ENCODE measurements at places on chromosomes 3 and 15.
A peak's percentile ranks its signal among the peaks of the same experiment; 100 is the strongest.

DNA sequence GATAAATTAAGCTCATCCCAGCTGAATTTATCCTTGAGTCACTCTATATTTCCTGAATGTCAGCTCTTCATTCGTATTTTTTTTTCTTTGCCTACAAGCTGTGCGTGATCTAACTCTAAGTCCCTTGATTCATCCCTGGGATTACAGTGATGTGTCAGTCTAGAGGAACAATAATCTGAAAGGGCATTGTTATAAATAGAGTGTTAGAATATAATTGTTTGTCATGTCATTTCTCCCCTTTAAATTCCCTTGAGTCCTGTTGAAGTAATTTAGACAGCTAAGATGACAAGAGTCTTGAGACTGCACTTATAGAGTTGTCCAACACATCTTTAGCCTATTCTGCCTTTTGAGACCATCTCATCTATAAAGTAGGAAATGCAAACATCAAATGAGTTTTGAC, 621.8 kb downstream of the ZIC1 start:
- no peak for DNase-seq

DNA sequence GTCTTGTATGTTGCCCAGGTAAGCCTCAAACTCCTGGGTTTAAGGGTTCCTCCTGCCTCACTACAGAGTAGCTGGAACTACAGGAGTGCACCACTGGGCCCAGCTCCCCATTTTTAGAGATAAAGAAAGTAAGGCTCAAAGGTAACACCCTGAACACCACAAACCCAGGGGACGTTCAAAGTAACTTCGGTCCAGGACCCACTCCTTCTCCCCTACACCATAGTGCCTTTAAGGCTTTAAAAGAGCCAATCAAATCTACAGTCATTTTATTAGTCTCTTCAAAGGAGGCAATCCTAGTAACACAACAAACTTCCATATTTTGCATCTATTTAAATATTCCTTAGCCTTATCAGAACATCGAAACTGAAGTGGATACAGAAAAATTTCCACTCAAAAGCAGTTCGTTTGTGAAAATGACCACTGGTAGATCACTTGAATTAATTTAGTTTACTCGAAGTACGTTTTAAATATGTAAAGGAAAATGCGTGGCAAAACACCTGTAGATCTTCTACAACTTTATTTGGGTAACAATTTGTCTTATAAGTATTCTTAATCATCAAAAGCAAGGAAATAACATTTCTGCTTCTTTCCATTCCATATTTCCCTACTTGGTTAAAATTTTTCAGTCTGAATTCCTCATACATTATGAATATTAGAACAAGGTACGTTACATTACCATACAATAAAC, 1.8 kb downstream of the STAG1 start:
- DNase-seq, result no peak

- no peak for DNase-seq
Observed at GRCh38 chr3:161821591-161821990, 325.0 kb downstream of the OTOL1 start.

DNA sequence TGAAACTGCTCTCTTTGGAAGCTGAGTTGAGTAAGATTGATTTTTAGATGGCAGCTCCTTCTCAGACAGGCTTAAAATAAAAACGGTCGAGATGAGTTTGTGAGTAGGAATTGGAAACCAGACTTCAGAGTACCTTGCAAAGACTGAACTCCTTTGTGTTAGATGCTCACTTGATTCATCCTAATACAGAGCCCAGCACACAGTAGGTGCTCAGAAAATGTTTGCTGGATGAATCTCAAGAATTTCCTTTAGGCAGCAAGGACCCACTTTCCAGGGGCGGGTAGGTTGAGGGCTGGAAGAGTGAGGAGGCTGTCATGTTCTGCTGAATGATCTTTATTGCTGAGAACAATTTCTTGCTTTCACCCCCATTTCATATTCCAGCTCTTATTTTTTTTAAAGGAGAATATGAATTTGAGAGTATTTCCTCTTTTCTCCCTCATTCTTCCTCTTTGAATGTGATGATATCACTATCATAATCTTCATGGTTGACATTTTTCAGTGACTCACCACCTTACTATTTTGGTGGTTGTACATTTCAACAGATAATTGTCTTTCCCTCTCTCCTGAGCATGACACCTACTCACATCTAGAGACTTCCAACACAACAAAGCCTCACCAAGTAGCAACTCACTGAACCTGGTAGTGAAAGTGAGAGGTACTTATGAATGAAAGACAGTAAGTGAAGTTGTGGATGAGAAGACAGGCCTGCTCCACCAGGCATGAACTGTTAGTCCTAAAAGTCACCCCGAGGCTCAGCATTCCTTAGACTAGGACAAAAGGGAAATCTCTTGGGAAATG, 113.3 kb downstream of the PDCD6IP start:
- DNase-seq, result no peak

- peak; percentile 35 for DNase-seq
Observed at GRCh38 chr15:99486371-99487336, 79.1 kb upstream of the MEF2A start.

DNA sequence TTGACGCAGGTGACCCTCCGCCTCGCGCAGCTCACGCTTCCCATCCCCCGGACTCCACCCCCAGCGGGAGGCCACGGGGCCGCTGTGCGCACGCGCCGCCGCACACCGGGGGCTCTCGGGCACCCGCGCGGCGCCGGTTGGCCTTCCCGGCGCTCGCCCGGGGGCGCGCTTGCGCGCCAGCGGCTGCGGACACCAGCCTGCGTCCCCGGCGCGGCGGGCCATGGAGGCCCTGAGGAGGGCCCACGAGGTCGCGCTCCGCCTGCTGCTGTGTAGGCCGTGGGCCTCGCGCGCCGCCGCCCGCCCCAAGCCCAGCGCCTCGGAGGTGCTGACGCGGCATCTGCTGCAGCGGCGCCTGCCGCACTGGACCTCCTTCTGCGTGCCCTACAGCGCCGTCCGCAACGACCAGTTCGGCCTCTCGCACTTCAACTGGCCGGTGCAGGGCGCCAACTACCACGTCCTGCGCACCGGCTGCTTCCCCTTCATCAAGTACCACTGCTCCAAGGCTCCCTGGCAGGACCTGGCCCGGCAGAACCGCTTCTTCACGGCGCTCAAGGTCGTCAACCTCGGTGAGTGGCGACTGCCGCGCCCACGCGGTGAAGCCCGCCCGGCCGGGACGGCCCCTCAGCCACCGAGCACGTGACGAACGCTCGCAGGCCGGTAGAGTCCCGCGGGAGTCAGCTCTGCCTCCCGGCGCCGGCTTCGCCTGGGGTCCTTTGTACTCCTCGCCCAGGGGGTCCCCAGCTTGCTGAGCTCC, at the start of gene C15orf61:
C15orf61 (plus strand) TSS at position 103 of the 754 bp plus-strand sequence; CDS start at position 221, 118 bp downstream.
- DNase-seq, result peak; percentile 75

- DNase-seq, result no peak
Observed at GRCh38 chr3:115974940-115975339, 351.6 kb downstream of the GAP43 start.

DNA sequence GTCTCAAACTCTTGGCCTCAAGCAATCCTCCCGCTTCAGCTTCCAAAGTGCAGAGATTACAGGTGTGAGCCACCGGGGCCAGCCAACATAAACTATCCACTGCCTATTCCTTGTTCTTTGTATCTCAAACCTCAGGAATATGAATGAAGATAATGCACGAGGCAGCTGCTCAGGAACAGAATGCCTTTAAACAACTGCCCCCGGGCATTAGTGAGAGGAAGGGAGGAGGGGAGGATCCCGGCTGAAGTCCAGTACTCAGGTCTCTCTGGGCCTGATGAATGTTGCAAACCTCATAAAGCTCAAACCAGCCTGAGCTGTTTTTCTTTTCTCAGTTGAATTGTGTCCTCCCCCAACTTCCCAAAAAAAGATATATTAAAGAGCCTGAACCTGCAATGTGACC, 26.9 kb upstream of the MTMR14 start:
- DNase-seq, result no peak

Measured in caudate nucleus (tissue), 63 donors.